Urinary bladder (tissue), 4 donors: ENCODE measurements at places on chromosomes 6 and 20. TPM values are rescaled to one million over a fixed set of nuclear protein-coding genes. Genes with fewer than 3 reads are reported as not detected.

Gene MCCD1
- not detected for polyA plus RNA-seq

Gene TAF4
- polyA plus RNA-seq = 9.9 TPM

- DNase-seq = no peak
Measured at GRCh38 chr6:41535766-41536165, 10.4 kb upstream of the FOXP4 start.

DNA sequence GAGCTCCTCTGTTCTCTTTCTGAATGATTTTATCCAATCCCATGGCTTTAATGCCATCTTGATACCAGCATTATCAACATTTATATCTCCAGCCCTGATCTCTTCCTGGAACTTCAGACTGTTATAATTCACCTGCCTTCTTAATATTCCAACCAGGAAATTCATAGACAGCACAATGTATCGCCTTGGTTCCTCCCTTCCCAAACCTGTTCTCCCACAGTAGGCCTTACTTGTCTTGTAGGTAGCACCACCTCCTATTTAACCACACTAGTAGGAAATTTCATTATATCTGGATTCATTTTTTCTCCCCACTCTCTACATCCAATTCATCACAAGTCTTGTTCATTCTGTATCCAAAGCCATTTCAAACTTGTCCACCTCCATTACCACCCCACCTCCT is 106.3 kb upstream of the SHLD1 start:
- no peak for DNase-seq
